Thyroid gland (tissue), 4 donors: ENCODE measurements at places on chromosomes 5 and 9.

DNA sequence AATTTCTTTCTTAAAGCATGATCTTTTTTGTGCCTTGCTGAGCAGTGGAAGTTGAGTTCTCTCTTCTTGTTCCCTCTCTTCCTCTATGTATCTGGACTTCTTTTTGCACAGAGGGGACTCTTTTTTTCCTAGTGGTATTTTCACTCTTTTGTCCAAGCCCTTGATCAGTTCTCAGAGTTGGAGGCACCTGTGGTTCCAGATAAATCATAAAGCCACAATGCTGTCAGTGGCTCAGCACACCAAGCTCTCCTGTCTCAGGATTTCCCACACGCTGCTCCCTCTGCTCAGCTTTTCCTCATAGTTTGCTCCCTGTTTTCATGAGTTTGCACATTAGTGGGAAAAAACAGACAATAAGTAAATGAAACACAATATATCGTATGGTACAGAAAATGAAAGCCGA, 110.3 kb upstream of the ZNF608 start:
- DNase-seq = no peak

DNA sequence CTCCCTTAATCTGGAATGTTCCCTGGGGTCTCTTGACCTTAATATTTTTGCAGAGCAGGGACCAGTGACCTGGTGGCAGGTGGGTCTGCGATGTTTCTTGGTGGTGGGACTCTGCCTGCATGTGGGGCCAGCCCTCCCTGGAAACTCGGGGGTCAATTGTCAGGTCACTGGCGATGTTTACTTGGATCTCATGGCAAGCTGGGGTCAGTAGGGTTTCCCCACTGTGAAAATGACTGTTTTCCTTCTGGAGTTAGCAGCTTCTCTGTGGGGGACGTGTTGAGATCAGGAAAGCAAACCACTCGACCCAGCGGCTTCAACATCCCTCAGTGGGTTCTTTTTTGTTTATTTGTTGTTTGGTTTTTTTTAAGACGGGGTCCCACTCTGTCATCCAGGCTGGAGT, 73.9 kb downstream of the KCNT1 start:
- DNase-seq = no peak

DNA sequence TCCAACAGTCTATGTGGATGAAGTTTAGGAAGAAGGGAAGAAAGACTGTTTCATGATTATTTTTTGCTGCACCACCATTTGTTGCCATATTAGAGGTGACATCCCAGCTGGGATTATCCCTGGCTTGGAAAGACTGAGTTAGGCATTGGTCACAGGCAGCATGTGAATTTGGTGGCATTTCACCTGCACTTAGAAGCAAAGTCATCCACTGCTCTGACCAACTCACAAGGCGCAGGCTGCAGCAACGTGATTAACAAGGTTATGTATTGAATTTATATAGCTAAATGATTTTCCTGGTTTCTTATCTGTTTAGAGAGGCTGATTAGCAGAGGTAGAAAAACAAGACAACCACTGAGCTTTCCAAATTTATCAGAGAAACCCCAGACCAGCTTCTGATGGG, 2.7 kb downstream of the FYB1 start:
- no peak for DNase-seq

- no peak for DNase-seq
Measured at GRCh38 chr5:132641841-132642240, 16.1 kb upstream of the IL13 start.

DNA sequence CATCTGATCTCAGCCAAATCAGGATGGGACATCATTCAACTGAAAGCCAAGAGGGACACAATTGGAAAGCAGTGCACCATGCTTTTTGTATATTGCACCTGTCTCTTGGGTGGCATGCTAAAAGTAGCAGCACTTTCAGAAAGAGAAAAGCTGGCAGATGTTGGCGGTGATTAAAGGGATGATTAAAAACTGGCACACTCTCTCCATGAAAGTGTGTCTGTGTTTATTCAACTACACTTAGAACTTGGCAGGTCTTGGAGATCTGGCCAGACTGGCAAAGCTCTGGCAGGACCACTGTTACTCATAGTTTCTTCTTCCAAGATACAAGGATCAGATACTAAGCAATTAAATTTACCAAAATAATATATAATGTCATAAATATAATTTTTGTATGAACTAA, 112.9 kb upstream of the ELAVL2 start:
- no peak for DNase-seq

GRCh38 chr5:43270645-43271044, 42.6 kb downstream of the HMGCS1 start:
- DNase-seq = no peak

- DNase-seq = no peak
Measured at GRCh38 chr5:106940986-106941385, 729.8 kb downstream of the EFNA5 start.

DNA sequence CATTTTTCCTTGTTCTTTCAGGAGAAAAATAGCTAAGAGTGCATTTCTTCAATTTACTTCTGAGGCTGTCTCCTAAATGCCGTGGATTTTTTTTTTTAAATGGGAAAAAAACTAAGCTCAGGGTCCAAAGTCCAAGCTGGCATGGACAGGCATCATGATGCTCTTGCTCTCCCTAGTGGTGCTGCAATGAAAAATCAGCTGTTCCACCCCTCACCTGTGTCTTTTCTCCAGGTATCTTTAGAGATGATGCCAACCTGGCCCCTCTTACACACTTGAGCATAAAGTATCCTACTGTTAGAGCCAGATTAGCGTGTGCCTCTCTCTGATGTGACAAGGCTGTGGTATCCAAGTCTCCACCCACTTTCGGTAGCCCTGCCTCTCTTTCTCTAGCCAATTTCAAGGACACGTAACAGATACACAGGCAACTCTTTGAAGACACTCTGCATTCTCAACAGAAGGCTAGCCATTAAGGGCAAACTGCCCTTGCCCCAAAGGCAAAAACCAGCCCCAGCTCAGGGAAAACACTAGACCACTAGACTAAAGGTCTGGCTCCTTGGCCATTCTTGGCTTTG, 208.8 kb downstream of the SAXO1 start:
- DNase-seq = no peak

DNA sequence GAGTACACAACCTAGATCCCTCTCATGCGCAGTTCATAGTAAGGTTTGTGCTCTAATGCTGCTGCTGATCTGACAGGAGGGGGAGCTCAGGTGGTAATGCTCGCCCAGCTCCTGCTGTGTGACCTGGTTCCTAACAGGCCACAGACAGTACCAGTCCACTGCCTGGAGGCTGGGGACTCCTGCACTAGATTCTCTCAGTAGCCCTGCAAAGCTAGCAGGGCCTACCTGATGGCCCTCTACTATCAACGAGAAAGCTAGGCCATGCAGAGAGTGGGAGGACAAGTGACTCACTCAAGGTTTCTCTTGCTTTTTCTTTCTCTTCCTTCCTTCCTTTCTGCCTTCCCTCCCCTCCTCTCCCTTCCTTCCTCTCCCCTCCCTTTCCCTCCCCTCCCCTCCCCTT, 55.1 kb upstream of the TEX48 start:
- no peak for DNase-seq

DNA sequence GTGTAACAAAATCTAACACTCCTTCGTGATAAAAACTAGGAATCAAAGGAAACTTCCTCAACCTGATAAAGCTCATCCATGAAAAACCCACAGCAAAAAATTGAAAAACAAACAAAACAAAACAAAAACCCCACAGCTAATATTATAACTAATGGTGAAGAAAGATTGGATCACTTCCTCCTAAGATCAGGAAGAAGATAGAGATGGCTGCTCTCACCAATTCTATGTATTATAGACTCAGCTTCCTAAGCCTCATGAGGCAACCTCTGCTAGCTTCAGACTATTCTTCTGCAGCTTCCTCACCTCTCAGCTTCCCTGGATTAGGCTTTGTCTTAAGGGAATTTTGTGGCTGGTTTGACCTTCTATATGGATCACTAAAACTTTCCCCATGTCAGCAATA, 40.1 kb downstream of the PHAX start:
- no peak for DNase-seq

DNA sequence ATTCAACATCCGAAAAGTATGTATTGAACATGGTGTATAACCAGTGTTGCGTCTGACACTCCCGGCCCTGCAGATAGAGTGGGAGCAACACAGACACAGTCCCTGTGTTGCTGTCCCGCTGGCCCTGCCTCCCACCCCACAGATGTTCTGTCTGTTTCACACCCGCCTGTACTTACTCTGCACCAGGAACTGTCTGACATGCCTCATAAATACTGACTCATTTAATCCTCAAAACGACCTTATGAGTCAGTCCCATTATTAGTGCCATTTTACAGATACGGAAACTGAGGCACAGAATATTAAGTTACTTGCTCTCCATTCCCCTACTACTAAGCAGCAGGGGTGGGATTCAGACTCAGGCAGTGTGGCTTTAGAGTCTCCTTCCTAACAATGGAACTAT, 109.8 kb upstream of the NFIL3 start:
- no peak for DNase-seq

- no peak for DNase-seq
Measured at GRCh38 chr9:116549786-116550660, 137.1 kb upstream of the TRIM32 start.

DNA sequence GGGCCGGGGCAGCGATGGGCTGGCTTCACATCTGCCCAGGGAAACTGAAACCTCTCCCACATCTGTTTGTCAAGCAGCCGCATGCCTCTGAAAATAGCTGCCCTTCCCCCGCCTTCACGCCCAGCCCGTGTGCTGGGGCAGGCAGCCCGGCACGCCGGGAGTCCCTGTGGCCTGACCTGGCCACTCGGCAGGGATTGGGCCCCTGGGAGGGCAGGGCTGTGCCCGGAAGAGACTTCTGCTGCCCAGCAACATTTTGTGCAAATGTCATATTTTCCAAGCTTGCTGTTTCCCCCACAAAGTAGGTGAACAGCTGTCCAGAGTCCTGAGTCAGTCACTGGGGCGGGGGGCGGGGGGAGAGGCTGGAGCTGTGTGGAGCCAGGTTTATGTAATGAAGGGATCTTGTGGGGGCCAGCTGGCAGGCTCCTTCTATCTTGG, 8.2 kb downstream of the COL27A1 start:
- peak; percentile 38 for DNase-seq

DNA sequence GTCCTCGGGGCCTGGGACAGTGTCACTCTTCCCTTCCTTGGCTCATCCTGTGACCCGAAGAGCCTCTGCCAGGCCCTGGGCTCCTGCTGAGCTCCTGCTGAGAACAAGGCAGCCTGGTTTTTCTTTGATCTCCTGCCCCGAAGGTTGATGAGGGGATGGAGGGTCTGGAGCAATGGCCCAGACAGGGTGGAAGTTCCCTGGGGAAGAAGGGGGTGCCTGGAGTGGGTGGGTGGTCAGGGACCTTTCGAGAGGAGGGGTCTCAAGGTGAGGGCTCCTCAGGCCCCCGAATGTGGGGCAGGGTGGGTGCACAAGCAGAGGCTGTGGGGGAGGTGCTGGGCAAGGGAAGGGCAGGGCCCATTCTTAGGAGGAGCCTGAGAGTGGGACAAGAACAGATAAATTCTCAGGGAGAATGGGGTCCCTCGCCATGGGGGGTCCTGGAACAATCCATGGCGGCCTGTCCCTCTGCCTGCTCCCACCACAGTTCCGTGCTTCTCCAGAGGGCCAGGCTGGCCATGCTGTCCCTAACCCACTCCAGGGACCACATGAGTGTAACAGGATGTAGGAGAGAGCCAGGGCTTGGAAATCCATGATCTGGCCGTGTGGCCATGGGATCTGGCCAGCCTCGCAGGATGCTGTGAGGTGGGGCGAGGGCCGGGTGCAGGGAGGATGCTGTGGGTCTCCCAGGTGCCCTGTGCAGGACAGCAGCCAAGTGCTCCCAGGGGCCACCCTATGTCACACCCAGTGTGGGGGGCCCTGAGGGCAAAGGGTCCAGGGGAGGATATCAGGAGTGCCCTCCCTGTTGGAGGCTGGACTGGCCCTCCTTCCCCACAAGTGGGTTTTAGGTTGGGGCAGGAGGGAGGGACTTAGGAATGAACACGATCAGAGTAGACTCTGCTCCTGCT, 128.5 kb upstream of the LPCAT1 start:
- DNase-seq = no peak

DNA sequence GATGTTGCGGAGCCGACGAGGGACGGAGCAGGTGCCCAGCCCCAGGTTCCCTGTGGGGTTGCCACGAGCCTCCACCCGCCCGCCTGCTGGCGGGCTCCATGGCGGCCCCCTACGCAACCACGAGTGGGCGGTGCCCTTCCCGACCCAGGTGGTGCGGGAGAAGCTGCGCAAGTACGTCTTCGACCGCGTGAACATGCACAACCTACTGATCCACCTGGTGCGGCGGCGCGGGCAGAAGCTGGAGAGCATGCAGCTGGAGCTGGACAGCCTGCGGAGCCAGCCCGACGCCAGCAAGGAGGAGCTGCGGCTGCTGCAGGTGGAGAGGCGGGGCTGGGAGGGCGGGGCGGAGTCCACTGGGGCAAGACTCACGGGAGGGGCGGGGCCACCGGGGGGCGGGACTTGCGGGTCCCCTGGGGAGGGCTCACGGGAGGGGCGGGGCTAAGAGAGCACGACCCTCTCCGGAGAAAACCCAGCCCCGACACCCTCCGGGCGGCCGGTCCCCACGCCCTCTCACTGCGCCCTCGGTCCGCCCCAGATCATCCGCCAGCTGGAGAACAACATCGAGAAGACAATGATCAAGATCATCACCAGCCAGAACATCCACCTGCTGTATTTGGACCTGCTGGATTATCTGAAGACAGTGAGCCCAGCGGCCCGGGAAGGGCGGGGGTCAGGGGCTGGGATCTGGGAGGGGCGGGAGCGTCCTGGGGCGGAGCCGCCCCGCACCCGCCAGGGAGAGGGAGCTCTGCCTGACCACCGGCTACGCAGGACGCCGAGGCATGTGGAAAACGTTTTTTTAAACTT, 3.9 kb downstream of the CCDC183 start:
- DNase-seq = peak; percentile 95
